ENCODE measurements at places on chromosomes 11 and 22. TPM values are rescaled to one million over a fixed set of nuclear protein-coding genes. Genes with fewer than 3 reads are reported as not detected.

CRYBB3 gene
- polyA plus RNA-seq: 0.43 TPM

OR51B2 gene
- polyA plus RNA-seq: not detected

SESN3 gene
- polyA plus RNA-seq: 78.9 TPM

DNA sequence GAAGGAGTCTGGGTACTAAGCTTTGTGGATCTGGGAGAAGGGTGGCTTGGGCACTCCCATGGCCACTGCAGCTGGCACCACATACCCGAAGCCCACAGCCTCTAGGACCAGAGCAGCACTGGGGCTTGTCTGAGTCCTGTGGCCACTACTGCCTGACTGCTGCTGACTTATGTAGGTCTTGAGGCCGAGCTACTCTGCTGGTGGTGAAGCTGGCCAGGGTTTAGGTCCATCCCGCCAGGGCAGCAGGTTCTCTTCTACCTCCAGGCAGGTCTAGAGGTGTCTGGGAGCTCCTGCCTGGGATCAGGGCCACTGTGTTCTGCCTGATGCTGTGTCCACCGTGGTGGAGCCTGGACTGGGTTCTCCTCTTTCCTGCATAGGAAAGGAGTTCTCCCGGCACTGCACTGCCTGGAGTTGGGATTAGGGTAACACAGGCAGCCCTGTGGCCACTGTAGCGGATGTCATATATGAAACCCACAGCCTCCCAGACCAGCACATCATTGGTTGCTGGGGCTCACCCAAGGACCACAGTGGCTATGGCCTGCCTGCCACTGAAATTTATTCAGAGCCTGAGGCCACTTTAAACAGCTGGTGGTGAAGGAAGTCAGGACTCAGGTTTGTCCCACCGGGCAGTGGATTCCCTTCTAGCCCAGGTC lies 109.8 kb upstream of the SERPIND1 start:
- DNase-seq: no peak

TIMM10 gene
- polyA plus RNA-seq: 46.6 TPM

- DNase-seq: no peak
These were observed 20.8 kb downstream of the MYBPC3 start for GRCh38 chr11:47331454-47332302.

DNA sequence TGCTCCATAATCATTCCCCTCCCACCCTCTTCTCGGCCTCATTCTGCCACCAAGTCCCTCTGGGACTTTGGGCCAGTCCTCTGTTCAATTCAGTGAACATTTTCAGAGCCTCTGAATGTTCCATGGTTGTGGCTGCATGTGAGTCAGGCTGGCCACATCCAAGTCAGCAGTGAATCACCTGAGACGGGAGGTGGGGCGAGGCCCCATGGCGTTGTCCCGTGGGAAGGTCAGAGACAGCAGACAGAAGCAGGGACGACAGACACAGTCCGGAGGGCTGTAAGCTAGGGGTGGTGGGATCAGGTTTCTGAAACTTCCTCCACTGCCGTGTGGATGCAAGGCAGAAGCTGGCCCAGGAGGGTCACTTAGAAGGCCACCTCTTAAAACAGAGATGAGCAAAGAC lies 324.8 kb downstream of the MN1 start:
- DNase-seq: no peak

NCF4 gene
- polyA plus RNA-seq: 1.9 TPM

SLC29A2 gene
- 14.6 TPM for polyA plus RNA-seq

DNA sequence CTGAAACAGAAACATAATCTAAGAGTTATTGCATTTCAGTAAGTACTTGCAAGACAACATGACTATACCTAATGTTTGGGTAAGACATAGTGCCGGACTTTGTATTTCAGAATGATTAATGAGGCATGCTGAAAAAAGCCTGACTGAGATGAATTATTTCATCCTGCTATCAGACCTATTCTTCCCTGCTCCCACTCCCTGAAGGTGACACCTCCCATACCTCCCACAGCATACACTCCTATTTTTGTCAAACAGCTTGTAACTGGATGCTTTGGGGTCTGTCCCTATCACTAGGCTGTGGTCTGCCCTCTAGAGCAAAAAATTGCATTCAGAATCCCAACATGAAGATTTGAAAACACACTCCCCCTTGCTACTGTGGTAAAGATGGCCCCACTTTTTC lies 10.9 kb upstream of the SCN3B start:
- no peak for DNase-seq

GRCh38 chr11:68598816-68599653 lies 85.3 kb upstream of the GAL start:
- no peak for DNase-seq

NXPE4 gene
- polyA plus RNA-seq: not detected

- DNase-seq: no peak
These were observed 40.8 kb downstream of the GAB2 start for GRCh38 chr11:78376858-78377257.

- DNase-seq: no peak
These were observed 24.0 kb downstream of the CHID1 start for GRCh38 chr11:886568-886967.

DNA sequence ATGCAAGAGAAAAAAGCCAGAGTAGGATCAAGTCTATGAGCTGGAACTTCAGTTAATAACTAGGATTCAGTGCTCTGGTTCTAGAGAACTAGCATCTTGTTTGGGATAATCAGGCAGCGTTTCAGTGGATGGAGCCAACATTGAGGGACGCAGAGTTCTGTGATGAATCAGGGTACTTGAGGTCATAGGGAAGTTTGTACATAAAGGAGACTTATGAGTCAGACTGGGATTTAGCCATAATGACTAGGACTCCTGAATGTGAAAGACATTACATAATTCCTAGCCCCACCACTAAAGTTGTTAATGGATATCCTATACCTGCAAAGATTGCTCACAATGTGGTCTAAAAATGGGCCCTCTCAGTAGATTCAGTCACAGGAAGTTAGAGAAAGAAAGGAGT lies 6.8 kb downstream of the SLN start:
- no peak for DNase-seq

DNA sequence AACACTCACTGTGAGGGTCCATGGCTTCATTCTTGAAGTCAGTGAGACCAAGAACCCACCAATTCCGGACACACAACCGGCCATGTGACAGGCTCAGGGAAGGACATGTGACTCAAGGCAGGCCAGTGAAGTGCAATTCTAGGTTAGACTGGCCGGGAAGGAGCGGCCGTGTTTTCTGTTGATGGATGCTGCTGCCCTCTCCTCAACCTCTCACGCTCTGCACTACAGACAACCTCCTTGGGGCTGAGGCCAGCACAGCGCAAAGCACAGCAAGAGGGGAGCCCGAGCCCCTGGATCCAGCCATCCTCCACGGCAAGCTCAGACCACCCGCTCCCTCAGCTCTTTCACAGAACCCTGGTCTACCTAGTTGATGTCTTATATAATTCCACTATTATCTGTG lies 2.8 kb downstream of the NUDT8 start:
- DNase-seq: no peak

DNA sequence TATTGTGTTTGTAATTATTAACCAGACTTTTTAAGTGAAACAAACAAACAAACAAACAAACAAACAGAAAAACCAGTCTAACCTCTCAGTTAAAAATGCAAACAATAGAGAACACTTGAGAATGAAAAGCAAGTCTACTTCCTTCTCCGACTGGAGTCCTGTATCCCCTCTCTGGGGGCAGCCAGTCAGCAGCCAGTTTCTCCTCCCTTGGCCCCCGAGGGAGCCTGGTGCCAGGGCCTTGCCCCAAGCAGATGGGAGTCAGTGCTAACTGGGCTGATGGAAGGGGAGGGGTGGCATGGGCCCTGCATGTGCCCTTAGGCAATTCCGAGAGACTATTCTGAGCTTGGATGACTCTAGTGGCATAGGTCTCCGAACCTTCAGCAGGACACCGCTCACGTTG lies 137.2 kb downstream of the GRIK4 start:
- DNase-seq: no peak

NNMT gene
- polyA plus RNA-seq: 0.44 TPM

DNA sequence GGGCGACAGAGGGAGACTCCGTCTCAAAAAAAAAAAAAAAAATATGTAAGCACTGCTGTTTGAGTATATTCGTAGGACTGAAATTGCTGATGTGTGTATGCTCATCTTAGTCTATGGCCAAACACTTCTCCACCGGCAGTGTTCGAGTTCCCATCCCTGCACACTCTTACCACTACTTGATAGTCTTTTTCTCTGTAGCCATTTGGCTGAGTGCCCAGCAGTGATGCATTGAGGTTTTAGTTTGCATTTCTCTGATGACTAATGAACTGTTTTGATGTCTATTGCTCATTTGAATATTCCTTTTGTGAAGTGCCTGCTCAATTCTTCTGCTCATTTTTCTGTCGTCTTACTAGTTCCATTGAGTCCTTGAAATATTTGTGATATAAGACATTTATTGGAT lies 1.9 kb downstream of the TIRAP start:
- DNase-seq: no peak

DNA sequence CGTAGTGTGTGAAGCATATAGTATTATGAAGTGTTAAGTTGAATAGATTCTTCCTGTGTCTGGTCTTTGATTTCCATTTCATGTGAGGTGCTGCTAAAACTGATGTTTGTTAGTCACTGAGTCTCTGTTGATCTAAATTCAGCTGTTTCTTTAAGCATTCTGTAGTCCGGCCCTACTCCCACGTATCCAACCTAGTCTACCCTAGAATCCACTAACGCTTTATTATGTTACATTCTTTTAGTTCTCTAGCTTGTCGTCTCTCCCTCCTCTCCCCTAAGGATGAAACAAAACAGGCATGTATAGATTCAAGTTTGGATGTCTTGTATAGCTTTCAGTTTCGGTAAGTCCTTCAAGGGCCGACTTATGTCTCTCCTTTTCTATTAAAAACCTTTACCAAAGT lies 4.1 kb downstream of the WEE1 start:
- DNase-seq: no peak

DNA sequence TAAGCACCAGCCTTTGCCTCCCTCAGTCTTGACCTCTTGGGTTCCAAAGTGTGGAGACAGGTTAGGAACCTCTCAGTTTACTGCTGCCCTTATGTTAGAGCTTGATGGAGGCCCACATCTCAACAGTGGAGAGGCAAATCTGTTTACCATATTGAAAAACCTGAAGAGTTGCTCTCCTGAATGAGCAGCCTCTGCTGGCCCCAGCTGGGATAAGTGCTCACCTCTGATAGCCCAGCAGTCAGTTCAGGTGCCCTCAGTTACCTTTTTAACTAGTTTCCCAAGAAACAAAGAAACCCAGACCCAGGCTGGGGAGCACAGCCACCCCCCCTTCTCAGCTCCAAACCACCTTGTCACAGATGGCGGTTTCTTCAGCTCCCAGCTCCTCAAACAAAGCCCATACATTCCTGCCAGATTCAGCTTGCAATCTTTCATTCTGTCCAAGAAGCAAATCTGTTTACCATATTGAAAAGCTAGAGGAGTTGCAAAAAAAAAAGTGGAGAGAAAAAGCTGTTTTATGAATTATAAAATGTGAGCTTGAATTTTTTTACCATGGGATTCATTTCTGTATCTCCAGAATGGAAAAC lies 57.2 kb downstream of the PPFIBP2 start:
- DNase-seq: no peak

- no peak for DNase-seq
These were observed 140.0 kb downstream of the AASDHPPT start for GRCh38 chr11:106217456-106217855.

DNA sequence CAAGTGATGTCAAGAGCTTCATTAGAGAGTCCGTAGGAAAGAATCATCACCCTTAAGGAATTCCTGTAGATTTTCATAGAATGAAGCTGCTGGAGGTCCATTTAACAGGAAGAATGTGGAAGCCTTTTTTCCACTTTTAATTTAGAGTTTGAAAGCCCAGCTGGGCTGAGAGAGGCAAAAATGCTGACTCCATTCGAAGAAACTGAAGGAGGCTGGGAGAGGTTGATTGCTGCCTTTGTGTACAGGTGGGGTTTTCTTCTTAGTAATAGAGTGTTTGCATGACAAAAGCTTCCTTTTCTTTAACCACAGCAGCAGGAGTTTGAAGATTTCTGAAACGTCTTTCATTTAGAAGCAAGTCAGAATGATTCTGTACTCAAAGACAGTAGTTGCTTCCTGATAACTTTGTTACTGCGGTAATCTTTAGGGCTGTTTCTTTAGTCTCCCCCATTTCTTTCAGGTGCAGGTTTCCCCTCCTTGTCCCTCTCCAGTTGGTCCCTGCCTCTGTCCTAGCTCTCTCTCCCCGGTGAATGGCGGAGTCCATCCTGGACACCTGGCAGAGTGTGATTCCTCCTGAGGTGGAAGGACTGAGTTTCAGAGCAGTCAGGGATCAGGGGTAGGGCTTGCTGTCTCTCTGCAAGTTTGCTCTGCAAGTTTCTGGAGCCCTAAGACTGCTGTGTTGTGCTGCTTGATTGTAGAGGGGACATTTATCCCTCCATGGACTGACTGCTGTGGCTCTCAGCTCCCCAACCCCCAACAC lies 166.2 kb downstream of the LDLRAD3 start:
- no peak for DNase-seq
